ENCODE measurements at places on chromosomes 2 and 18.

DNA sequence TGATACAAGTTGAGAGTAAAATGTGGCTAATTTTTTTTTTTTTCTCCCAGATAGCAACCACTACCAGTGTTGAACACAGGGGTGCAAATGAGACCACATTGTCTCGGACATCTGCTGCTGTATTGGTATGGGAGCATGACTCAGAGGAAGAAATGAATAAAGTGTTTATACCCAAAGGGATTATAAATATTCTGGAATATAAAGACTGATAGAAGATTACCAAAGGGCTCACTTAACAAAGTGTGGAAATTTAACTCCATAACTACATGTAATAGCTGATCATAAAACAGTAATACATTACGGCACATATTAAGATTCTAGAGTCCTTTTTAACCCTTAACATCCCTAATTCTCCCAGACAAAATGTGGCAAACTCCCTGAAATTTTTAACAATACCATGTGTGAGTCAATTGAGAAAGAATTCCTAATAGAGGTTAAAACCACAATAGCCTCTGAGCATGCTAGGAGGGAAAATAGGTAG, 1023.0 kb upstream of the ACVR2A start:
- no peak overlapping the region for H3K27ac ChIP-seq
- H3K27me3 ChIP-seq = no peaks in the 10 kb centered on the region
- DNase-seq = no peak
- no peaks in the 10 kb centered on the region for H3K4me1 ChIP-seq
- H3K36me3 ChIP-seq = no peaks in the 10 kb centered on the region

- no peak overlapping the region for H3K4me3 ChIP-seq
- DNase-seq = no peak
- H3K27ac ChIP-seq = no peak overlapping the region
- peaks cover 2% of the 10 kb centered on the region for H3K27me3 ChIP-seq
- peaks cover 16% of the 10 kb centered on the region for H3K36me3 ChIP-seq
Measured at GRCh38 chr2:241632478-241633325, 4.3 kb downstream of the THAP4 start.

DNA sequence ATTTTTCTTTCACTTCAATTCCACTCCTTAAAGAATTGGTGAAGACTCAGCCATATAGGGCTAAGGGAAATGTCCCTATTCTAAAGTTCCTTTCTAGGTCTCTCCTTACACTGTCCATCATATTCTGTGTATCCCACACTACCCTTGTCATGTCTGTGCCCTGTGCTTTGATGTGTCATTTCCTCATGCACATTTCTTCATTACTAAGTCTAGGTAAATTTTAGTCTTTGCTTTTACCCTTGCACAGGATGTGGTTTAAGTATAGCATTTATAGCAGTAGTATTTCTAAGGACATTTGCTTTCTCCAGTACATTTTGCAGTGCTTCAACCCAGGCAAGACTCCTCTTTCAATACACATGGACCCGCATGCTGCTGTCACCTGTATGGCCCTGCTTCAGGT, 221.5 kb upstream of the ACVR2A start:
- no peaks in the 10 kb centered on the region for H3K27me3 ChIP-seq
- no peak overlapping the region for H3K4me3 ChIP-seq
- H3K36me3 ChIP-seq = no peaks in the 10 kb centered on the region
- no peak for DNase-seq
- peaks cover 14% of the 10 kb centered on the region for H3K4me1 ChIP-seq

- no peak overlapping the region for H3K27ac ChIP-seq
- H3K4me1 ChIP-seq = no peaks in the 10 kb centered on the region
- H3K27me3 ChIP-seq = no peaks in the 10 kb centered on the region
- H3K36me3 ChIP-seq = peaks cover 5% of the 10 kb centered on the region
- no peak for DNase-seq
Measured at GRCh38 chr2:96702098-96702785, 37.6 kb downstream of the LMAN2L start.

- no peaks in the 10 kb centered on the region for H3K4me1 ChIP-seq
- H3K36me3 ChIP-seq = no peaks in the 10 kb centered on the region
- no peak for DNase-seq
Measured at GRCh38 chr2:181785691-181786344, 105.5 kb upstream of the NEUROD1 start.

DNA sequence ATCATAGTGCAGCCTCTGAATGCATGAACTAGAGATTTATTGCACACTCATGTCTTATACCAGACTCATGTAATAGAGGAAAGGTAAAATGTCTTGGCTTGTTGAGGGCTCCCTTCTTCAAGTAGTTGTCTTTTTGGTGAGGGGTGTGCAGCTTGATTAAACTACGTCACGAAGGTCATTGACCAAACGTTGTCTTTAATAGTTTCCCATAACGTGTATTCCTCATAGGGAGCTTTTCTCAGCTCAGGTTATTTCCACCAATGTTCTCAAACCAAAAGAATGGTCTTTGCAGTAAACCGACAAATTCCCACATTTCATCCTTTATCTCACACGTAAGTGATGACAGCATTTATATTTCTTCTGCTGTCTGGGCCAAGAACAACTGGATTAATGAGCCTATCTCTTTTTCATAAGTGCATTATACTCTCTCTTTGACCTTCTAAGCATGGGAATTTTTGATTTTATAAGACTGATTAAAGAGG, 547.7 kb upstream of the ZEB2 start:
- no peaks in the 10 kb centered on the region for H3K36me3 ChIP-seq
- H3K4me1 ChIP-seq = no peaks in the 10 kb centered on the region
- DNase-seq = no peak
- no peak overlapping the region for H3K27ac ChIP-seq

DNA sequence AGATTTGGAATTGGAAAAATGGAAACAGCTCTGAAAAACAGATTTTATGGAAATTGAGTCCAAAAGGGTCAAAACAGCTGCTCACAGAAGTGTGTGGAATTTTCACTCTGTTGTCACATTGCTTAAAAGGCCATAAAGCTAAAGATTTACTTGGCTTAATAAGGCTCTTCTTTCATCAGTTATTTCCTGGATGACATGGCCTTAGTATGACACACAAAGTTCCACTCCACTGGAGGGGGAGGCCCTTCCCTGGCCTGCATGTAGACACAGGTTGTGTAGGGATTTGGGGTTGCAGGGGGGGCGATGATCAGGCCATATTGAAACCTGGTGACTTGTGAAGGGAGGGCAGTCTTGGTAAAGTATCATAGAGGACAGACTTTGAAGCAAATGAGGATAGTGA, 34.0 kb downstream of the TMEM185B start:
- H3K27me3 ChIP-seq = no peaks in the 10 kb centered on the region
- H3K27ac ChIP-seq = no peak overlapping the region
- H3K4me3 ChIP-seq = no peak overlapping the region

GRCh38 chr2:233711312-233712008, 1.2 kb upstream of the UGT1A5 start:
- H3K4me3 ChIP-seq = no peak overlapping the region
- H3K4me1 ChIP-seq = no peaks in the 10 kb centered on the region
- H3K27ac ChIP-seq = no peak overlapping the region
- DNase-seq = peak; percentile 31
